ENCODE measurements at places on chromosomes 4 and X.

- no peak for DNase-seq
These were observed 72.3 kb downstream of the PRKG2 start for GRCh38 chr4:81142744-81143143.

DNA sequence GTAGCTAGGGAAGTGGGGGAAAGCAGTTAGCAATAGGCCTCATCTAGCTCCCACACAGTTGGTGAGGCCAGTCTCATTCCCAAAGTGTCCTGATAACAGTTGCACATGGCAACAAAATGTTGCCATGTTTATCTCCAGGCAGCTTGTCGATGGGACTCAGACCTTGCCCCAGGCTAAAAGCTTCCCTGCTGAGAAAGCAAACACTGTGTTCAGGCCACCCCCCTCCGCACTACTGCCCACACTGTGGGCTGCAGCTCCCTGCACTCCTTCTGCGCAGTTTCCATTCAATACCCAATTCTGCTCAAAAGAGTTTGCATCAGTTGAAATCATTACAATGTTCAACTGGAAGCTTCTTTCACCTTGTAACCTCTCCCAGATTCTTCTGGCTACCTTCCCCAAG is 287.8 kb upstream of the GK2 start:
- DNase-seq = no peak

DNA sequence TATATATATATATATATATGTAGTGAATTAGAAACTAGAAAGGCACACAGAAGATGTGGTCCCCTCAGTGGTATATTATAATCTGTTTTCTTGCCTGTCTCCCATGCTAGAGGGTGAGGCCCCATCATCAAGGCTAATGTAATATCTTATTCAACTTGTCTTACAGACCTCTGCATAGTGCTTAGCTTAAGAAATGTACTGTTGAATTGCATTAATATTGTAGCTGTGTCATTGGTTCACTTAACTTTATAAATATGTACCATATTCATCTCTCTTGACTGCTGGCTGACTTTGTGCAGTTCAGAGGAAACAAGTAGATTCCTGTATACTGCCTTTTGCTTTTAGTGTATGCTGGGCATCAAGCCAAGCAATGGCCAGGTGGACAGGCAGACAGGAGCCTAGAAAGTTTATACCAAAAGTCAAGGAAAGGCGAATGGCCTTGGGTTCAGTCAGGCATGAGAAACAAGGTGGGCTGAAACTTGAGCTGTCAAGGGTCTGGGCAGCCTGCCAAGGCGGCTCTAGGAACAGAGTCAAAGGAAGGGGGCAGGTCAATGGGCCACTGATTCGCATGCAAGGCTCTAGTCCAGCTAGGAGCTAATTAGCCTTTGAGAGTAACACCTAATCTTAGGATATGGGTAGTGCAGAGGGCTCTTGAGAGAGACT is 78.8 kb upstream of the LEF1 start:
- peak; percentile 73 for DNase-seq

GRCh38 chrX:15033917-15034316 is 160.7 kb downstream of the MOSPD2 start:
- no peak for DNase-seq
